Stimulated activated CD8-positive, alpha-beta memory T cell treated with anti-CD3 and anti-CD28 coated beads, Interleukin-2, amount 100 ng/mL, for 1 hour (primary cell): ENCODE measurements at places on chromosomes 4 and X.

- DNase-seq, result no peak
Observed at GRCh38 chrX:33204889-33205288, 6.5 kb downstream of the DMD start.

GRCh38 chr4:152591396-152591795 is 55.5 kb upstream of the FBXW7 start:
- no peak for DNase-seq

GRCh38 chrX:109856974-109857373 is 123.9 kb upstream of the ACSL4 start:
- DNase-seq, result no peak

DNA sequence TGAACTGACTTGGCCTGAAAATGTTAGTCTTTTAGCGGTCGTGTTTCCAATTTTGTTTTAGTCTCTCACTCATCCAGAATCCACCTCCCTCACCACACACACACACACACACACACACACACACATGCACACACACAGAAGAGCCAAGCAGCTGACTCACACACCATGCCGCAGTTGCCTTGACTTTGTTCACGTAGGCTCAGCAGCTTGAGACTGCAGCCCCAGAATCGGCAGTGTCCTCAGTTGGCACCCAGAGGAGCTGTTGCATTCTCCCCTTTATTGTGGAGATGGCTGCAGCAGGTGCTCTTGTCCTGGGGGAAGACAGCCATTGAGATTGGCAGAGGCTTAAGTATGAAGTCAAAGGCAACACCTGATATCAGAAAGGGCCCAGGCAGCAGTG is 20.9 kb upstream of the XPNPEP2 start:
- DNase-seq, result no peak

DNA sequence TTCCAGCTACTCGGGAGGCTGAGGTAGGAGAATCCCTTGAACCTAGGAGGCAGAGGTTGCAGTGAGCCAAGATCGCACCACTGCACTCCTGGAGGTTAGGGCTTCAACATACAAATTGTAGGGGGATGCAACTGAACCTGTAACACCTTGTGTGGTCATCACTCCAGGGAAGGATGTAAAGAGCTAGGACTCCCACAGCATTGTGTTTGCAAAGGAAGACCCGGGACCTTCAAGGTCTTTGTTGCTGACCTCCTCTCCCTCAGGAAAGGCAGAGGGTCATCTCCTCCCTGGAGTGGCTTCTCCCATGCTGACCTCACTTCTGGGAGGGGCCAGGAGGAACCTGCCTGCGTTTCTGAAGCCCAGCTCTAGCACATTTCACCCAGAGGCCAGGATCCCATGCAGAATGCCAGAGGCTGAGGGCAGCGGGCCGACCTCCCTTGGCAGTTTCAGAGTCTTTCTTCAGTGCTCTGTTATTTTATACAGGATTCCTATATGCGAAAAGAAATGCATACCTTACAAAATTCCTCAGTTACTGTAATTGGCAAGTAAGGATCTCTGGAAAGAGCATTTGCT is 80.2 kb downstream of the HTRA3 start:
- DNase-seq, result no peak

GRCh38 chr4:40526741-40527140 is 102.9 kb downstream of the RBM47 start:
- no peak for DNase-seq

DNA sequence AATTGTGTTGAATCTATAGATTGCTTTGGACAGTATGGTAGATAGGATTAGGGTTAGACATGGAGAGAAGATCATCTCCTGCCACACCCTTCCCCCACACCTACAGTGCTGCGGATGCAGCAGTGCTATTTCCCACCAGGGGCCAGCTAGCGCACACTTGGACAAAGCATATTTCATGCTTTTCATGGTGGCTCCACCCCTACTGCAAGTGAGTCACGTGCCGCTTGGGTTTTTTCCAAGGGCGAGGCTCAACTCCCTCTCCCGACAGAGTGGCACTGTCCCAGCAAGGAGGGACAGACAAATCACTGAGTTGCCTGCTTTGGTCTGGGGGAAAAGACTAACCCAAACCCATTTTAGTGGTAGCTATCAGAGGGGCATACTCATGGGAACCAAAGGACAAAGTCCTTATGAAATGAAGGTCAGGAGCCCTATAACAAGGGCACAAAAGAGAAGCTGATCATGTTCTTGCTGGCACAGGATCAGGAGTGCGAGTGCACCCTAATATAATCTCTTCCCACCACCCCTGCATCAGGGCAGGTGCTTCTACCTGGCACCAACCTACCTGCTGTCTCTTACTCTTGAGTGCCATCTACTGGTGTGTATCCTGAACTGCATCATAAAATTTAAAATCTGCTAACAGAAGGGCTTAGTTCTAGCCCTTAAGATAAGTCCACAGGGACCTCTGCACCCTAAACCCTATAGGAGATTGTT is 55.1 kb upstream of the PGAM4 start:
- DNase-seq, result no peak

GRCh38 chrX:85112293-85112692 is 108.6 kb downstream of the APOOL start:
- DNase-seq, result no peak

GRCh38 chr4:156388826-156389225 is 435.2 kb upstream of the CTSO start:
- no peak for DNase-seq

DNA sequence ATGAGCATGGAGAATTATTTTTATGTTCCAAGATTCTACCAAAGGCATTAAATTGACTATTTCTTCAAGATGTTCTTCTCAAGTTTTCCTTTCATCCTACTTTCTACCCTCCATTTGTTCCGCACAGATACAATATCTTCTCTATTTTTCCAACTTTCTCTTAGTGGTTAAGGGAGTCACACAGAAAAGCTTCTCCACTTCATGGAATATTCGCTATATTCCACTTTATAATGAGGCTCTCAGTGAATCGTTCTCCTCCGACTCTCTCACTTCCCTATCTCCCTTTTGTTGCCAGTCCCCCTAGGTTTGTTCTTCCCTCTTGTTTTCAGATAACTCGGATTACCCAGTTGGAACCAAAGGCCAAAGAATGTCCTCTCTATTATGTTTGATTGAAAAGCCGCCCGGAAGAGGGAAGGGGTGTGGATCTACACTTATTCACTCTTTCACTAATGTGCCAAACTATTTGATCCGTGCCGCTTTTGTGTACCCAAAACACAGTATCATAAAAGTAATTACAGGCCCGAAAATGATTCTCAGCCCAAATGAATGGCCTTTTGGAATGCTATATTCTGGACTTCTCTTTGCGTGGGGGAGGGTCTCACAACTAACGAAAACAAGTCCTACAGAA is 1.2 kb downstream of the SH3D19 start:
- no peak for DNase-seq

DNA sequence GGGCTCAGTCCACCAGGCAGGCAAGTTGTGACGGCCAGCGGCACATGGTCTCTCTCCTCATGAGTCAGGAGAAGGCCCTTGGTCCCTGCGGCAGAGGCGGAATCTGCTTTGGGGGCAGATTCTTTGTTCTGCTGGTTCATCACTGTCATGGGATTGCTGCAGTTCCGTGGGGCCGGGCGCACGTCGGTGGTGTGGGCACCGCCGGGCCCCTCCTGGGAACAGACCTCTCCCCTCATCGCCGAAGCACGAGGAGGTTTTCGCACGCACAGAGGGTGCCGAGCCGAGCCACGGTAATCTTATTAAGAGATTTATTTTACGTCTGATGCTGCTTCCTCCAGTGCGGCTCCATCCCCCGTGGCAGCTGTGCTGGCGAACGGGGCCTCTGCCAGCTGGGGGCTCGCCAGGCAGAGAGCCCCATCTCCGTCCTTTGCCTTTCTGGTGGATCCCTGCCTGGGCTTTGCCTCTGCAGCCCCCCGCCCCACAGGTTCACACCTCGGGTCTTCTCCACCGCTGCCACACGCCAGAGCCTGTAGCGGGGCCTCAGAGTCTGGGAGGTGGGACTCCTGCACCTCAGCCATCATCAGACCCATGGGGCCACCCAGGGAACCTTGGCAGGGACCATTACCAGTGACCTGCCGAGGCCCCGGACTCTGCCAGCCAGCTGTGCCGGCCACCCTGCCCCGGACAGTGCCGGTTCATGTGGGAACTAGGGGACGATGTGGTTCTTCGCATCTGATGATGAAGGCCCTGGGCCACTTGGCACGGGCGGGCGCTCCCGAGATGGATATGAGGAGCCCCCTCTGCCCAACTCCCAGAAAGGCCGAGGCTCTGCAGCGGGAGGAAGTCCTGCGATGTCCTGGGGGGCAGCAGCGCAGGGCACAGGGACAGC is 86.7 kb upstream of the NKX1-1 start:
- no peak for DNase-seq

DNA sequence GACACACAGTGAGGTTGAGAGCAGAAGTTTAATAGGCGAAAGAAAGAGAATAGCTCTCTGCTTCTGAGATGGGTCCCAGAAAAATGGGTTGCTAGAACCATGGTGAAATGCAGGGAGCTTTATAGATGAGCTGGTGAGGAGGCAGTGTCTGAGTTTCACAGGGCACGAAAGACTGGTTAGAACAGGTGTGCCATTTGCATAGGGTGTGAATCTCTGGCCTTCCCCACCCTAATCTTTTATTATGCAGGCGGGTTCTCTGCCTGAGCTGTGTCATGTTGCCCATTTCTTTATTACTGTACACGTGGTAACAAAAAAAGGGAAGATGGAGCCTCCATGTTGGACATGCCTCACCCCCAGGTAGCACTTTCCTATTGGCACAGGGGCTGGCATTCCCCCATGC is 39.1 kb downstream of the FUNDC1 start:
- no peak for DNase-seq

GRCh38 chr4:55157559-55158277 is 32.3 kb upstream of the KDR start:
- DNase-seq, result no peak

- DNase-seq, result no peak
Observed at GRCh38 chr4:19689511-19689910, 562.2 kb upstream of the SLIT2 start.

DNA sequence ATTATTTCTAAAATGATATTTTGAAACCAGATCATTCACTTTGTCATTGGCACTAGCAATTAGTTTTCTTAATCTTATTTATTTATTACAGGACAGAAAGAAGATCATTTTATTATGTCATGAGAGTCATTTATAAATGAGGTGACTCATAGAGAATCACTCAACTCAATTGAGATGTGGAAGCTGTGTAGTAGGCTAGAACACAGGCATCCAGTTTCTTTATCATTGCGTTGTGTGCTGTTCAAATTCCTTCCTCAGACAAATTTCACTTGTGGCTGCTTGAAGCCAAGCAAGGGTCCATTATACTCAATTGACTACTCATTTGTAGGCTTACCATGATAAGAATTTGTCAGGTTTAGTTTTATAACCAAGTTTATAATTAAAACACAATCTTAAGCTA is 87.6 kb downstream of the MRPL1 start:
- DNase-seq, result no peak
